ENCODE measurements at places on chromosomes 3 and 15. TPM values are rescaled to one million over a fixed set of nuclear protein-coding genes. Genes with fewer than 3 reads are reported as not detected.

The ANKUB1 gene
- total RNA-seq: not detected

The SLC9A9 gene
- 10.8 TPM for total RNA-seq

DNA sequence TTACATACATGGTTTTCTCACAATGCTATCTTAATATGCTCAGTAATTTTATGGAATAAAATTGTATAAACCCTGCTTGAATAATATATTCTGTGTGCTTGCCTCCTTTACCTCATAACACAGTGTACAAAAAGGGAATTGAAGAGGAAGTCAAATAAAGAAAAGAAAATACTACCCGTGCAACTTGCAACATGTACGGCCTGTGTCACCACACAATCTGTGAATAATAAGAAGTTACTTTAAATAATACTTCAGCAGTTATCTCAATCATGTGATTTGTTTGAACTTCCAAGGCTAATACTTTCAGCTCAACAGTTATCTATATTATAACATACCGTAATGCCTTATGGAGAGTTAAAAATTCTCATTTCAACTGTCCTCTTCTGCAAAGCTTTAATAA, 58.1 kb upstream of the SATB1 start:
- DNase-seq: no peak

DNA sequence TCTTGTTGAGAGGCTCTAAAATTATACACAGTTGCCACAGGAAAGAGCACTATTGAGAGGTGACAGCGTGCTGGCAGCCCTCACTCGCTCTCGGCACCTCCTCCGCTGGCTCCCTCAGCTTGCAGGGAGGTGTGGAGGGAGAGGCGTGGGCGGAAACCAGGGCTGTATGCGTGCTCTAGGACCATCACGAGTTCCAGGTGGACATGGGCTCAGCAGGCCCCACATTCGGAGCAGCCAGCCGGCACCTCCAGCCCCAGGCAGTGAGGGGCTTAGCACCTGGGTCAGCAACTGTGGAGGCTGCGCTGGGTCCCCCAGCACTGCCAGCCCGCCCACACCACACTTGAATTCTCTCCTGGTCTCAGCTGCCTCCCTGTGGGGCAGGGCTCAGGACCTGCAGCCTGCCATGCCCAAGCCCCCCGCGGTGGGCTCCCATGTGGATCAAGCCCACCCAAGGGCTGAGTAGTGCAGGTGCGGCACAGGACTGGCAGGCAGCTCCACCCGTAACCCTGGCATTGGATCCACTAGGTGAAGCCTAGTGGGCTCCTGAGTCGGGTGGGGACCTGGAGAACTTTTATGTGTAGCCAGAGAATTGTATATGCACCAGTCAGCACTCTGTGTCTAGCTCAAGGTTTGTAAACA, 460.6 kb upstream of the ALCAM start:
- no peak for DNase-seq

The MYLK gene
- 0.96 TPM for total RNA-seq

DNA sequence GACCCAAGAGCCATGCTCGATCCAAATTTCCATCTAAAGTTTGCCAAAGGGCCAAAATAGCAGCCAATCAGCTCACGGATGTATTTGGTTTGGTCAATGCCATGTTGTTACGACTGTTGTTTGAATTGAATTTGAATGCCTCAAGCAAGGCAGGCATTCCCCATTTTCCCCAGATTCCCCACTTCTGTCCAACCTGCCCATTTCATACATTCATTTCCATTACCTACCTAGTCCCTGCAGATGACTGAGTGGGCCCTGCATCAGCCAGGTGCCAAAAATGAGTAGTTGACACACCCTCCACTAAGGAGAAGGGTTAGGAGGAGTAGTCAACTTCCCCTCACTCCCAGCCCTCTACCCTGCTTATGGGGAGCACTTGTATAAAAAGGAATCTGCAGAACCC, 51.7 kb downstream of the ANXA2 start:
- DNase-seq: no peak

DNA sequence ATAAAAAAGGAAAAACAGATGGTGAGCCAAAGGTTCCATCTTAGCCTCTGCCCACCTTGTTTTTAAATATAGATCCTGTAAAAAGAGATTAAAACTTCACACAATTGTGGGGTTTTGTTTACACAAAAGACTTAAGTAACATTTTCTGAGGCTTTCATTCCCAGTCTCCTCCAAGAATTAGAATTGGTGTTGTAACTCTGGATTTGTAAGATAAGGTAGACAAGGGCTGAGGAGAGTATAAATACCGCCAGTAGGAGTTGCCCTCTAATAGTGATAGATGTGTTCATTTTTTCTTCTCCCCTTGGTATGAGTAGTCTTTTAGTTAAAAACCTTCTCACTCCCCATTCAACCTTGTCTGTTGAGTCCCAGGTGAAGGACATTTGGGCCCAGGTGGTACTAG, 8.5 kb downstream of the MINDY2 start:
- no peak for DNase-seq

DNA sequence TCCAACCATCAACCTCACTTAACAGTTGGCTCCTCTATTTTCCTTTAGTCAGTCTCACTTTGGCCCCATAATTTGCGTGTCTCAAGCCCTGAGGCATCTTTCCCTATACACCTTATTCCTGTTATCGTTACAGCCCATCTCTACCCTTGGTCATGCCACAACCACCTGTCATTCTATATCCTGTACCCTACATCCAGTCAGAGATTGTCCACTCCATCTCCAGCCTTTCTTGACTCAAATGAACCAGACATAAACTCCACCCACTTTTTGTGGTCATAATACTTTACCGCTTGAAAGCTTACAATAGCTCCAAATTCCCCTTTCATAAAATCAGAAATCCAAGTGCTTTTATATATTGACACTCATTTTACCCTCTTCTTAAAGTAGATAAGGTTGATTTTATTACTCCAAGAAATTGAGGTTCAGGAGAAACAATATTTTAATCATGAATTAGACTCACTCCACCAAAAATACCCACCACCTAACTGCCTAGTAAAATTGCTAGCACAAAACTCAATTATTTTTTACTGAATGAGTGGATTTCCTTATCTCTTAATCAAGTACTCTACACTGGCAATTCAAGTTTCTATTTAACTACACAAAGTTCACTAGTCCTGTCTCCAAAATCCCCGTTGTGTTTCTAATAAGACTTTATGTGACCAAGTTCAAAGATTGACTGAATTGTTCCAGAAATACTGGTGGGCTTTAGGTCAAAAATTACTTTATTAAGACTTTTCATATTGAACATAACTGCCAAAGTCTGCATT, 9.1 kb downstream of the CCR4 start:
- DNase-seq: no peak

The IL17RD gene
- not detected for total RNA-seq

The SRGAP3 gene
- total RNA-seq: 3.2 TPM

The CHRM5 gene
- not detected for total RNA-seq

The RGMA gene
- 0.28 TPM for total RNA-seq

DNA sequence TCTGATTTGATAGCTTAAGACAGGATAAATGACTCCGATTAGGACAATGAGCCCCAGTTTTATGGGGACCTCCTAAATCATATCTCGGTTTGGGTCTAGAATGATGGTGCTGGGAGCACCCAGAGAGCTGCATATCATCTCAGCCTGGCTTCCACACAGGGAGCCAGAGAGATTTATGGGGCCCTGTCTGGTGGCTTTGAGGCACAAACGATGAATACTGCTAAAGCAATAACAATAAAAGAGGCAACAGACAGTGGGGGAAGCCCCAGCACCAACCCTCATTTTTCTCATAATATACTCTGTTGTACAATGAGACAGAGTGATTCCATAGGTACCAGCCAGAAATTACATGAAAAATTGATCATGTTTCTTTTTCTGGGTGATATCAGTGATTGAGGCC, 889.0 kb upstream of the CFAP20DC start:
- DNase-seq: no peak

DNA sequence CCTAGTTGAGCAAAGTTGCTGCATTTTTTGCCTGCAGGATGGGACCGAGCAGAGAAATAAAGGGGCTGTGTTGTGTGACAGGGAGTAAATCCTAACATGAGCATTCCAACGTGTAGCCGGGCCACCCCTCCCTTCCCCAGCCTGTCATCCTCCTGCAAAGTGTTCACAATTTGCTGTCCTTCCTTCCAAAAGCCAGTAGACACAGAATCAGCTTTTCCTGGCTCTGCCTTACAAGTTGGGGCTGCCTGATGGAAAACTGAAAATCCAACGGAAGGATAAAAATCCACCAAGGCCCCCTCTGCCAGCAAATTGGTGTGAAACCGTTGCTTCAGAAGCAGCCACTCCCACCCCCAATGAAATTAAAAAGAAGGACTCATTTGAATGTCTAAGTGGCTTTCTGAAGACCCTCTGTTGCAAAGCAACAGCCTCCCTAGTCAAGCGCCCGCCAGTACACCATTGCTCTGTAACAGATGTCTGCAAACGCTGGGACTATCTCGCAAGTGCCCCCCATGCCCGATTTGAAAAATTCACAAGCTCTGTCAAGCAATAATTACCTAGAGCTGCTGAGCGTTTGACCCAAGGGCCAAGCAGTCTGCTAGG, 665 bp downstream of the FRMD4B start:
- DNase-seq: no peak

The CD200 gene
- total RNA-seq: 3.6 TPM

DNA sequence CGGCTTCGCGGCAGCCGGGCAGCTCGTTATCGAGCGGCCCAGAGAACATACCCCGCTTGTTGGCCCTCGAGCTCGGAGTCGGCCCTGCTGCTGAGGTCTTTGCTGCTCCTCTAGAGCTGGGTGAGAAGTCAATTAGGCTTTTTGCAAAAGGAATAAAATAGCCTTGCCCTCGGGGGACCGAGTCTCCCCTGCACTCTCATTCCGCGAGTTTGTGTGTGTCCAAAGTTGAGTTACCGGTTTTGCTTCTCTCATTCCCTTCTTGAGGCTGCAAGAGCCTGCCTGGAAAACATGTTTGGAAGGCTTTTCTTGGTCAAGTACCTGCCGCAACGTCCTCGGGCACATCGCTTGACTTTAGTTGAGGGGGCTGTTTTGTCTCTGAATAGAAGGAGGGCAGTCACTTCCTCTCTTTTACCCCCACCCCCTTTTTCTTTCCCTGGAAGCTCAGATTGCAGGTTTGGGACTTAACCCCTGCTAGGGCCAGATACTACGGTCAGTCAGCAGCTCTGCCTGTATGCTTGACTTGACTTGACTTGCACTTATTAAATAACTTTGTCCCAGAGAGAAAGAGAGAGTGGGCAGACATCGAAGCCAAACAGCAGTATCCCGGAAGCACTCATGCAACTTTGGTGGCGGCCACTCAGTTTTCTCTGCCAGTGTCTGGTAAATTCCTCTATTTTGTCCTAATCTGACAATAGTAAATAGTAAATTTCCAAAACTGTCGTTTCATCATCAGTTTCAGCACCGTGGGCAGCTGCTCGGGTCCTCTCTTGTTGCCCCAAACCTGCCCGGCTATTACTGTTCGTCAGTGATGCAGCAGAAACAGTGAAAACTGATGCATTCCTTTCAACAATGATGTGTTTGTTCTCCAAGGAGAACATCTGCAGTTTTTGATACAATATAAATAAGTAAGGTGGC, 609 bp downstream of the RNF13 start:
- DNase-seq: peak; percentile 47

The TMEM158 gene
- total RNA-seq: 0.15 TPM

DNA sequence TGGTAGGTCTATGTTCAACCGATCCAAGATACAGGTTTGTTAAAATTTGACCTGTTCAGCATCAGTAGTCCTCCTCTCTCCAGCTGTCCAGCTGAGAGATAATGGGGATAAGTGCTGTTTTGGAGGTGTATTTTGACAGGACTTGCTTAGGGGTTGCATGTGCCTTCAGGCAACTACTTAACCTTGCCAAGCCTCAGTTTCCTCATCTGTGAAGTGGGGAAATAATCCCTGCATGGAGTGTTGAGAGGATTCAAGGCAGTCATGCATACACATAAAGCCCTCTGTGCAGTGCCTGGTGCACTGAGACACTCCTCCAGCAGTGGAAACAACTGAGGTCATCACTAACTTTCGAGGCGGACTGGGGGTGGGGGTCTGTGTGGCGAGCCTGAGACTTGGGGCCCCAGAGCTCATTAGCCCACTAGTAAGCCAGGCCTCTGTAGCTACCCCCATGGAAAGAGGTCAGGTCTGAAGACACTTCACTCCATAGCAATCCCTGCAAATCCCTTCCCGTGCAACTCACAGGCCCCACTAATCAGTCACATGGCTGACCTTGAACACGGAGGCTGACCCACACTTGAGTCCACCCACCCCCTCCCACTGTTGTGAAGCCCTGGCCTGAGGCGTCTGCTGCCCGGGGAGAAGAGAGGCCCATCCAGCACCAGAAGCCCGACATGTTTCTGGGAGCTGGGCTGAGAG, 25.9 kb upstream of the SLC6A6 start:
- DNase-seq: no peak

- no peak for DNase-seq
These were observed 166.2 kb downstream of the SLCO3A1 start for GRCh38 chr15:92019706-92020105.

GRCh38 chr15:50262533-50262932, 3.0 kb downstream of the HDC start:
- DNase-seq: peak; percentile 91

The FOXB1 gene
- total RNA-seq: 1.2 TPM

DNA sequence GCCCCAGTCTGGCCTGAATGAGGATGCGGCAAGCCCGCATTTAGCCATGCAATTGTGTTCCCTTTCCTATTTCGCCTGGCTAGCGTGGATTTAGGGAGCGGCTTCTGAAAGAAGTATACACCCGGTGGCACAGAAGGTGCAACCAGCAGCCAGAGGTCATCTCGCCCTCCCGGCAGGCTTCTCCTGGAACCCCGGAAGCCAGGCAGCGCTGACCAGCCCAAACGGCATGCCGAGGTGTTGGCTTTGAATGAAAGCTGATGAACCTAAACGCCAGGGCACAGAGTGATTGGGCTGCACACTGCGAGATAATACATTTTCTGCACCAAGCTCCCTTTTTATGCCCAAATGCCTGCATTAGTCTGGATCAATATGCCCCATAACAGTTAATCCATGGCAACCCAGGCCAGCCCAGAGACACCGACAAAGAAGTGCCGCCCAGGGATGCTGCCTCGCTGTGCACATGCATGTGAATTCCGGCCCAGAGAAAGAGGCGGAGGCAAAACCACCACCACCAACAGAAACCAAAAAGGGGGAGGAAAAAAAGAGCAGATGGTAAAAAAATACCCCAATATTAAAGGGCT, 1.4 kb downstream of the SRGAP3 start:
- peak; percentile 43 for DNase-seq

The MME gene
- total RNA-seq: not detected

GRCh38 chr3:164387236-164387635, 691.1 kb downstream of the SI start:
- DNase-seq: no peak

- DNase-seq: no peak
These were observed 2.3 kb downstream of the SUCNR1 start for GRCh38 chr3:151875759-151876158.

The FEZF2 gene
- not detected for total RNA-seq

The IQCH gene
- 1.9 TPM for total RNA-seq

The WDR72 gene
- not detected for total RNA-seq

DNA sequence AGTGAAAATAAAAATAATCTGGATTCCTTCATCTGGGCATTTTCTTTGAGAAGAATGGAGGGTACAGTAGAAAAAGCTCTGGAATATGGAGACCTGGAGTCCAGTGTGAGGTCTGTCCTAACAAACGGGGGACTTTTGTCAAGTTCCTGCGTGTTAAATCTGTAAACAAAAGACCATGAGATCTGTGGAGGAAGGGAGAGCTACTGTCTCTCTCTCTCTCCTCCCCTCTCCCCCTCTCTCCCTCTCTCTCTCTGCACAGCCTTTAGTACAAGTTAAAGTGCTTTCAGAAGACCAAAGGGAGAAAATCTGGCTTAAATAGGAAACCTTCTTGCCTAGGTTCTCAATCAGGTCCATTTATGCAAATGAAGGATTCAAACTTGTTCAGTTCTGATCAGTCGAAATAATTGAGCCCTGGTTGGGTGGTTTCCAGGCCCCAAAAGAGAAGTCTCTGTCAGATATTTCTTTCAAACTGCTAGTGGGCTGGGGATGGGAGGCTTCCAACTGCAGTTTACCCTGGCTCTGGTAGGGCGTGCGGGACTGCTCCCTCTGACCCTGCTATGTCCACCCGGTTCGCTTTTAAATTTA, 103.7 kb downstream of the SV2B start:
- DNase-seq: no peak

Data from activated CD8-positive, alpha-beta memory T cell treated with anti-CD3 and anti-CD28 coated beads, Interleukin-2, amount 10 ng/mL, durations not matched to agents 7 days and 5 days (primary cell).